NCI-H774 (cell line): ENCODE measurements at places on chromosomes 11 and 22.

- no peak for DNase-seq
Measured at GRCh38 chr22:29115682-29116288, 43.0 kb downstream of the KREMEN1 start.

DNA sequence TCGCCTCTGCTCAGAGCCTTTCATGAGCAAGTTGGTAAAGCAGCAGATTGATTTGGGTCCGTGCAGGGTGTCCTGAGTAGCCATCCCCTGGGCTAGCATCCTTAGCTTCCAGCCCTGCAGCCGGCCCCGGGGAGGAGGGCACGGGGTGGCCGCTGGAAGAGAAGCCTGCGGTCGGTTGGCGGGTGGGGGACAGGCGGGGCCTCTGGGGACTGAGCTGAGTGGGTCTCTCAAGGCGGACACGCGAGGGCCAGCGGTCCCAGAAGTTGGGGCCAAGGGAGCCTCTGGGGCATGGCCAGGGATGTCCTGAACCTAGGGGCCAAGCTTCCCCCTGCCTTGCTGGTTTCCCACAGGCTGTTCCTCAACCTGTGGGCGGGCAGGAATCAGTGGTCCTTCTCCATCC, 143.0 kb downstream of the TBC1D22A start:
- no peak for DNase-seq

- DNase-seq = peak; percentile 91
Measured at GRCh38 chr11:10351765-10352641, 47.1 kb downstream of the ADM start.

- no peak for DNase-seq
Measured at GRCh38 chr22:19767427-19768341, 7.1 kb downstream of the TBX1 start.

- DNase-seq = no peak
Measured at GRCh38 chr22:18154821-18155390, 4.9 kb downstream of the USP18 start.

DNA sequence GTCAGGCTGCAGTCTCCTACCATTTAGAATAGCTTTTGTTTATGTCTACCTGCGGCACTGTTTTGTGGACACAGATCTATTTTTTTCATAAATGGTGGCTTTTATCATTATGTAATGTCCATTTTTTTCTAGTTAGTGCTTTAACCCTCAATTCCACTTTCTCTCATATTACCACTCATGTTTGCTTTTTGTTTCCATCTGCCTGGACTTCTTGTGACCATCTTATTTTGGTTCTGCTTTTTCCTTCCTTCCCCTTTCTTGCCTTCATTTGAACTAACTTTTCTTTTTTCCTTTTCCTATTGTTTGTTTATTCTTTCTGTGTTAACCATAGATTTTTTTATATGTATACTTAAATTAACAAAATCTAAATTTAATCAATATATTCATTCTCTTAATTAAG, 98.5 kb upstream of the SLC22A12 start:
- DNase-seq = no peak

GRCh38 chr11:1230456-1231395, 7.9 kb downstream of the MUC5B start:
- DNase-seq = no peak
